ENCODE measurements at places on chromosomes 13 and 19. TPM values are rescaled to one million over a fixed set of nuclear protein-coding genes. Genes with fewer than 3 reads are reported as not detected.

- no peak for DNase-seq
Measured at GRCh38 chr19:21705393-21705792, 62.0 kb downstream of the ZNF100 start.

GRCh38 chr19:1028062-1028926 lies 1.9 kb downstream of the CNN2 start:
- DNase-seq, result no peak

GRCh38 chr13:71156550-71156949 lies 710.5 kb downstream of the DACH1 start:
- no peak for DNase-seq

GRCh38 chr19:2479556-2480194 lies 3.7 kb downstream of the GADD45B start:
- no peak for DNase-seq

DNA sequence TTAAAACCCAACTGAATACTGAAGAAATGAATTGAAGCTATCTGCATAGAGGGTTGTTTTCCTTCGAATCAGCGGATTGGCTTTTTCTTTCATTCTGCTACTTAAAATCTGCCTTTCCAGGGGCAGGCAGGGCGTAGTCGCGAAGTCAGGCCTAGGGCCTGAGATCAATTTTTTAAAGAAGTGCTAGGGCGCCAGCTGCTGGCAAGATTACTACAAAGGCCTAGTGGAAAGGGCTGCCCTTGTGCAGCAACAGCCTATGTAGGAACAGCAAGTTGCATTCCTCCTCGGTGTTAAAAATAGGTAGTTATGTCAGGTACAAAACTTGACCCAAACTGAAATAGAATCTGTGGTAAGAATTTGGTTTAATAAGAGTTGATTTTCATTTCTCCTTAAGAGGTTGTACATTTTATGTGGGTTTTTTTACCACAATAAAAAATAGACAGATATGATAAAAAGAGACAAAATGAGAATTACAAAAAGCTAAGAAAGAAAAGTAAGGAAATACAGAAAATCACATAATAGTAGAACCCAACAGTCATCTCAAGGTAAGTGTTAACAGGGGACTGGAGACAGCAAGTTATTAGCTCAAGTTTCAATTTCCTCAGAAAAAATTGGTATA lies 9.5 kb upstream of the URAD start:
- DNase-seq, result no peak

DNA sequence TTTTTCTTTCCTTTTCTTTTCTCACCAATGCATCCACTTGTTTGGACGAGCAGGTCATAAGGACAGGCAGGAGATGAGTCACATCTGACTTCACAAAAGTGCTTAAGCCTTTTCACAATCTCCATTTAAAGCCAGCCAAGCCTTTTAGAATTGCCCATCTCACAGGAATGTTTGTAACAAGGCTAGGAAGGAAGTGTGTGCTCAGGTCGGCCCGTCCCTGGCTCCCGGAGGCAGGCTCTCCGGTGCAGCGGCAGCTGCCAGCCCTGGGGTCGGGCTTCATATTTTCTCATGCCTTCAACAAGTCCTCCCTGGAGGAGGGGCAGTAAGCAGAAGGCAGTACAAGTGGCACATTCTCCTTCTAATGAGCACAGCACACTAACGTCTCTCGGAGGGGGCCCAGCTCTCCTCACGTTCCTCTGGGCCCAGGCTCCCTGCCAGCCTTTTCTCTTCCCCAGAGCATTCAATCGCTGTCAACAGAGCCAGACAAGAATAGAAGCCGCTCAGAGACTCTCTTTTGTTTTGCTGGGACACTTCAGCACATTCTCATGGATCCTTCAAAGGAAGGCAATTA lies 180.5 kb downstream of the COL4A1 start:
- DNase-seq, result no peak

DNA sequence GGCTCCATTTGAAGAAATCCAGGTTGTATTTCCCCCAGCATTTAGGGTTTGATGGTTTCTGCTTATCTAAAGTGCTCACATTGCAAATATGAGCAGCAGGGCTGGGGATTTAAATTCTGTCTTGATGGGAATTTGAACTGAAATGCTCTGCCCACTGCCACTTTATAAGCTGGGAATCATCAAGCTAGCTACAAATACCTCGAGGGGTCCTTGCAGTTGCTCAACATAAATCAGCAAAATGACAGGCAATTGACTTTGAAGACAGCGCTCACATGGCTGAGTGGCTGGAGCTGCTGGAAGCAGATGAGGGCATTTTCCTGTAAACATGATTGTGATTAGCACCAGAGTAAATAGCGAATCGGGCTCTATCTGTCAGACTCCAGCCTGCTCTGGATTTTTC lies 39.4 kb upstream of the MEDAG start:
- no peak for DNase-seq

GRCh38 chr13:67619351-67619994 lies 389.3 kb upstream of the PCDH9 start:
- DNase-seq, result no peak

GRCh38 chr13:50593207-50593606 lies 250.3 kb downstream of the DLEU7 start:
- no peak for DNase-seq

DNA sequence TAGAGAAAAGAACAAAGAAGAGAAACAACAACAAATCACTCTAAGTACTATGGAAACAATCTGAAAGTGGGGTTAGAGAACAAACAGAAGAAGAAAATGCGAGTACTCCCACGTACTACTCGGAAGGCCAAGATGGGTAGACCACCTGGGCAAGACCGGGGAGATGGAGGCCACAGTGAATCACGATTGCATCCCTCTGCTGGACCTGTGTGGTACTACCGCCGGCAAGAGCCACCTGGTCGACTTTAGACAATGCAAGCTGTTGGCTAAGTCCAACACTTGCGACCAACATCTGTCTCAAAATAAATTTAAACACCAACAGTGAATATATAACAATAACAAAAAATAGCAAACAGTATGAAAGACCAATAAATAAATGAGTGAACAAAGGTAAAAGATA lies 45.5 kb upstream of the ZNF91 start:
- no peak for DNase-seq

DNA sequence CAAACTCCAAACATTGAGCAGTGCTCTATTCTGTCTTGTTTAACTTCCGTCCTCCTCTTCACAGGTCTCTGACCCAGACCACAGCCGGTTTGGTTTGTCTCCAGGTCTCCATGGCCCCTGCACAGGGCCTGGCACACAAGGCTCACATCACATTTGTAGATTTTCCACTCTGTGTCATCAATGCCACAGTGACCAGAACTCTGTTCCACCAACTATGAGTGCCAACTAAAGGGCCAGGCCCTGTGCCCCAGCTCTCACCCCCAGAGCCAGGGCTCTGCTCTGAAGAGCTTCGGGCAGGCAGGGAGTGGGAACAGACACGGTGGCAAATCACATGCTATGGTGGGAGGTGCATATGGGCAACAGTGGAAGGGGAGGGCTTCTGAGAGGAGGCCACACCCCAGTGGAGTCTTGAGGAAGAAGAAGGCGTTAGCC lies 16.0 kb downstream of the SMG9 start:
- DNase-seq, result no peak

DNA sequence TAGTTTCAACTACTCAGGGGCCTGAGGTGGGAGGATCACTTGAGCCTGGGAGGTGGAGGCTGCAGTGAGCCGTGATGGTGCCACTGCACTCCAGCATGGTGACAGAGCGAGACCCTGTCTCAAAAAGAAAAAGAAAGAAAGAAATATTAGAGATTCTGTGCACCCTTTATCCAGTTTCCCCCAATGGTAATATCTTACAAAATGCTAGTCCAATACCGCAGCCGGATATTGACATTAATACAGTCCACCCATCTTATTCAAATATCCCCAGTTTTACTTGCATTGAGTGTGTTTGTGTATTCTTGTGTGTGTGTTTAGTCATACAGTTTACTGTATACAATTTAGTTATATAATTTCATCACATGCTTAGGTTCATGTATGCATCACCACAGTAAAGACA lies 8.6 kb upstream of the IFNL4 start:
- no peak for DNase-seq

- DNase-seq, result no peak
Measured at GRCh38 chr13:35884211-35884760, 246.9 kb downstream of the DCLK1 start.

- DNase-seq, result no peak
Measured at GRCh38 chr19:39307046-39307821, 11.0 kb downstream of the IFNL1 start.

DNA sequence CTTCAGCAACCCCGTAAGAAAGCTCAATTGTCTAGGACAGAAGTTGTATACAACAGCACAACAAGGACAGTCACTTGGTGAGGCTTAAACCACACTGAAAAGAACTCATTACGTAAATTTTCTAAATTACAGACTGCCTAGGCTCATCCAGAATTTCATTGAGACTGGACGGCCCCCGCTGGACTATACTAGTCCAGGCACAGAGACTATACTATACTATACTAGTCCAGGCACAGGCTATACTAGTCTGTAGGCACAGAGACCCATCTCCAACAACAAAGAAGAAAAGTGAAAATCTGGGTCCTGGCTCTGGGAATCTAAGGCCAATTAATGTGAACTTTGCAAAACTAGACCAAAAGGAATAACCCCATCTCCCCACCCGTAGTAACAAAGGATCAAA lies 700 bp downstream of the ZNF816 start:
- DNase-seq, result no peak

DNA sequence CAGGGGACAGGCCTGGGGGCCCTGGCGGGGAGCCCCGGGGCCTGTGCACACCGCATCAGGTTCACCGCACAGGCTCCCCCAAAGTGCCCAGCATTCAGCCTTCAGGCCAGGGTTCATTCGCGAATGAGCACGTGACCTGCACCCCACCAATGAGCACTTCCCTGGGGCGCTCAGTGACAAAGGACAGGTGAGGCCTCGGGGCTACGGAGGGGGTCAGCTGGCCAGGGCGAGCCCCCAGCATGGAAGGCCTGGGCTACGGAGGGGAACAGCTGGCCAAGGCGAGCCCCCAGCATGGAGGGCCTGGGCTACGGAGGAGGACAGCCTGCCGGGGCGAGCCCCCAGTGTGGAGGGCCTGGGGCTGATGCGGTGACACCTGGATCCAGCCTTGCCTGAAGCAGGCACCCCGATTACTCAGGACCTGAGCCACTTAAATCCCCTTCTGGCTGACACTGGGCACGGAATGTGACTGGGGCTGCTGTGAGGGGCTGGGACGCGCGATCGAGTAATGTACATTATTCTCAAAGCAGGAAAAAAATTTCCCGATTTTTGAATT lies 23.1 kb downstream of the TCF3 start:
- DNase-seq, result no peak

DNA sequence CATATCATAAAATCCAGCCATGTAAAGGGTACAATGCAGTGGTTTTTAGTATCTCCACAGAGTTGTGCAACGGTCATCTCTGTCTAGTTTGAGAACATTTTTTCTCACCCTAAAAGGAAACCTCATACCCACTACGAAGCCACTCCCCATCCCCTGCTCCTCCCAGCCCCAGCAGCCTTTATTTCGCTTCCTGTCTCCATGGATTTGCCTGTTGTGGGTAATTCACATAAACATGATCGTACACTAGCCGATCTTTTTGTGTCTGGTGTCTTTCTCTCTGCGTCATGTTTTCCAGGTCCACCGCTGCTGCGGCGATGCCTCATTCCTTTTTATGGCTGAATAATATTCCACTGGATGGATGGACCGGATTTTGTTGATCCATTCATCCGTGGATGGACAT lies 28.6 kb downstream of the BICRA start:
- DNase-seq, result no peak

GRCh38 chr13:75495938-75496337 lies 14.0 kb upstream of the TBC1D4 start:
- DNase-seq, result no peak

GRCh38 chr19:30320916-30321315 lies 51.3 kb upstream of the ZNF536 start:
- no peak for DNase-seq

The GSX1 gene
- not detected for total RNA-seq

The FLT3LG gene
- total RNA-seq, result 4.2 TPM

The PSG5 gene
- total RNA-seq, result not detected

The CHMP2A gene
- 96.1 TPM for total RNA-seq

The POU4F1 gene
- total RNA-seq, result not detected

The ZNF681 gene
- 2.7 TPM for total RNA-seq

The FLT1 gene
- total RNA-seq, result 2.1 TPM

The ZNF808 gene
- 8.4 TPM for total RNA-seq

The MRI1 gene
- total RNA-seq, result 50.9 TPM

The SARS2 gene
- 27.1 TPM for total RNA-seq

Measured in esophagus squamous epithelium (tissue), 5 donors.